Activated CD4-positive, alpha-beta T cell treated with anti-CD3 and anti-CD28 coated beads for 36 hours (primary cell): ENCODE measurements at places on chromosomes 6 and 20. TPM values are rescaled to one million over a fixed set of nuclear protein-coding genes. Genes with fewer than 3 reads are reported as not detected.

The HAO1 gene
- total RNA-seq: not detected

GRCh38 chr20:33081411-33082154 is 2.1 kb downstream of the BPIFB4 start:
- no peaks in the 10 kb centered on the region for H3K27me3 ChIP-seq
- peaks cover 2% of the 10 kb centered on the region for H3K4me1 ChIP-seq
- H3K36me3 ChIP-seq: no peaks in the 10 kb centered on the region
- H3K4me3 ChIP-seq: no peak overlapping the region

- H3K27me3 ChIP-seq: no peaks in the 10 kb centered on the region
- H3K4me3 ChIP-seq: no peak overlapping the region
- peaks cover 19% of the 10 kb centered on the region for H3K4me1 ChIP-seq
Measured at GRCh38 chr20:39029364-39029763, 67.2 kb downstream of the DHX35 start.

DNA sequence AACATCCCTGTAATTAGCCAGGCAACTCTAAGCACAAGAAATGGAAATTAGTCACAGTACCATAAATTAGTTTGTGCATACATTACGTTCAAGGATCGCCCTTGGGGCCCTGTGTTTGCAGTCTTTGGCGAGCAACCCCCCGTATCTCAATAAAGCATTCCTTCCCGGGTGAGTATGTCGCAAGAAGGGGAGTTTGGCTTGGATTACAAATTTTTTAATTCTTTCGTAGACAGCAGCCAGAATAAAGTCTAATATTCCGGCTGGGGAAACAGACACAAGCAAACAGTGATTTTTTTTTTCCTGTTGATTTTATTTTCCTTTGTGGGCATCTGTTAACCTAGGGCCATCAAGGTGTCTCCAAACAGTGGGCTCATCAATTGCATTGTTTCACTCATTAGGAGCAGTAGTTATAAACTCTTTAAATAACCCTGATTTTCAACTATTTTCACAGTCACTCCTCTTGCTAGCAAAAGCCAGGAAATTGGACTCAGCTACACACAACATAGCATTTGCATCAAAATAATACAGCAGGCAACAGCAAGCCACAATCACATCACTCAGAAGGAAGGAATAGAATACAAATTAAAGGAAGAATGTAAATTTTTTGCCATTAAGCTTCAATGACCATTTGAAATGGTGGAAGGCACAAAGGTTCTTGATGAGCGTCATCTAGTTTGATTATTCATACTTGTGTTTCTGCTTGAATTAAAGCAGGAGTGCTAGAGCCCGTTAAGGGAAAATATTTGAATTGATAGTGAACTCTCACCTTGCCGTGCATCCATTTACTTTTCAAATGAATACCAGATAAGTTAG is 85.3 kb downstream of the LINC00237 start:
- no peak for DNase-seq
- H3K27ac ChIP-seq: no peak overlapping the region
- no peak overlapping the region for H3K4me3 ChIP-seq
- H3K36me3 ChIP-seq: no peaks in the 10 kb centered on the region
- no peaks in the 10 kb centered on the region for H3K4me1 ChIP-seq
- H3K27me3 ChIP-seq: peaks cover 41% of the 10 kb centered on the region

GRCh38 chr6:82144007-82144851 is 103.3 kb downstream of the IBTK start:
- no peaks in the 10 kb centered on the region for H3K36me3 ChIP-seq
- no peak overlapping the region for H3K27ac ChIP-seq
- H3K4me1 ChIP-seq: no peaks in the 10 kb centered on the region
- no peak overlapping the region for H3K4me3 ChIP-seq

GRCh38 chr6:110325197-110325596 is 33.0 kb downstream of the METTL24 start:
- H3K4me1 ChIP-seq: no peaks in the 10 kb centered on the region
- H3K27ac ChIP-seq: no peak overlapping the region
- H3K27me3 ChIP-seq: no peaks in the 10 kb centered on the region
- no peak overlapping the region for H3K4me3 ChIP-seq
- no peak for DNase-seq

DNA sequence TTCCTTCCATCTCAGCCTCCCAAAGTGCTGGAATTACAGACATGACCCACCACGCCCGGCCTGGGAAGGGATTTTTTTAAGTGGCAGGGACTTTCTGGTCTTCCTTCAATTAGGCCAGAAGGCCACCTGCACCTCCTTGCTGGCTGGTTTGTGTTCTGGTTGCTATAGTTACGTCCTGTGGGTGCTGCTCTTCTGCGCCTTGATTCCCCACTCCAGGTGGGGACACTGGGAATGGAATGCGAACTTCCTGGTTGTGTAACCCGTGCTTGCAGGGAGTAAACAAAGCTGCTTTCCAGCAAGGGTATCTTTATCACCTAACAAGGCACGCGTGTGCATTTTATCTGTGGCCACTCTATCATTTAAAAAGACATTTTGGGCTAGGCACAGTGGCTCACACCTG is 117.7 kb downstream of the PLEKHG1 start:
- H3K27ac ChIP-seq: no peak overlapping the region
- peaks cover 16% of the 10 kb centered on the region for H3K4me1 ChIP-seq
- peaks cover 6% of the 10 kb centered on the region for H3K27me3 ChIP-seq
- no peak overlapping the region for H3K4me3 ChIP-seq
- DNase-seq: no peak
